H7 (cell line): ENCODE measurements at places on chromosomes 13 and 19. TPM values are rescaled to one million over a fixed set of nuclear protein-coding genes. Genes with fewer than 3 reads are reported as not detected.

C19orf85 gene
- 1.6 and 3.7 TPM in 2 replicates for total RNA-seq

PSG1 gene
- total RNA-seq = not detected in 2 replicates

CYP2S1 gene
- 60.4 and 108 TPM in 2 replicates for total RNA-seq

PSG11 gene
- not detected in 2 replicates for total RNA-seq

CEBPA gene
- total RNA-seq = 3.2 and 4.8 TPM in 2 replicates

ZSCAN22 gene
- 2.6 and 2.7 TPM in 2 replicates for total RNA-seq

C1QTNF9B gene
- not detected in 2 replicates for total RNA-seq

GRIN3B gene
- 0.03 and 0.07 TPM in 2 replicates for total RNA-seq

- DNase-seq = peak; percentile 22
These were observed 9.8 kb downstream of the PARP4 start for GRCh38 chr13:24502533-24503378.

- no peak for DNase-seq
These were observed 4.2 kb downstream of the PGPEP1 start for GRCh38 chr19:18344582-18344950.

DNA sequence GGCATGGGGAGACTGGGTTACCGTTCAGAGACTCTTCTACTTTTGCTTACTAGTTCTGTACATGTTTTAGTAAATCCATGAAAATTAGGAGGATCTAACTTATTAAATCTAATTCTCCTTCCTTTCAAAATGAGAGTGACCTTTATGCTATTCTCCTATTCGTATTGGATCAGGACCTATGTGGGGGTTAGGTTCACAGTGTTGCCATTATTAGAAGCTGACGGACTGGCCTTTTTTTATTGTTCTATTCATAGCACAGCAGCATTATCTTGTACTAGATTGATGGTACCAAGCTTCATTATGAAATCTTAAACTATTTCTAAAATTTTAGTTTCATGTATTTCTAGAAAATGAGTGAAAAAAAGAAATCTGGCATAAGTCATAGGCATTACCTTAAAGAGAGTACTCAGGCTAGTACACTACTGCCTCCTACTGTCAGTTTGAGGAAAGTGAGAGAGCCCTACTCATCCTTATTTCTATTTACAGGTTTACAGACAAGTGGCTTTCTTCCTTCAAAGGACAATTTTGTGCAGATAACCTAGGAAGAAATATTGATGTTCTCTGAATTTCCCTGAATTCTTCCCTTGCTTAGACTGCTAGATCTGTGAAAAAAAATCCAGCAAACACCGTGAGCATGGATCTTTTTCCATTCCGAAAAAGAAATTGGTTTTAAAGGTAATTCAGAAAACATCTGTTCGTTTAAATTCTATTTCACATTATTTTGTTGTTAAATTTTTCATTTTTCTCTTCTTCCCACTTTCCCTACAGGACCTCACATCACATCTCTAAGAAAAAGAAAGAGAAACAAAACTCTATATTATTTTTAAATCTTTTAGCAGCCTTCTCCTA lies 485.5 kb downstream of the DIAPH3 start:
- peak; percentile 60 for DNase-seq

GRCh38 chr13:77699059-77699680 lies 1.7 kb downstream of the SLAIN1 start:
- DNase-seq = no peak

DNA sequence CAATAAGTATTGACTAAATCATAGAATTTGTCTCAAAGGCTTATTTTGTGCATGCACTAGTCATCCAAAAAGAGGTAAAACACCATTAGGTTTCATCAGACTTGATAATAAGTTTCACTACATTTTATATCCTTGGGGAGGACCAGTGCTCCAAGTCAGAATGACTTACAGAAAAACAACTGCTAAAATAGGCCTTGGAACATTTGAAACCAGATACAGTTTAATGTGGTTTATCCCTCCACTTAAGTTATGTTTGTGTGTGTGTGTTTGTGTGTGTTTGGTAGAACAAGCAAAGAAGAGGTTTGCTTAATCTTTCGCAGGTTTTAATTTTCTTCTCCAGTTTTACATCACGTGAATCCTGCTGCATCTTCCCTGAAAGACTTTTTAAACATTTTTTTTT lies 570.9 kb downstream of the PCDH9 start:
- no peak for DNase-seq

DNA sequence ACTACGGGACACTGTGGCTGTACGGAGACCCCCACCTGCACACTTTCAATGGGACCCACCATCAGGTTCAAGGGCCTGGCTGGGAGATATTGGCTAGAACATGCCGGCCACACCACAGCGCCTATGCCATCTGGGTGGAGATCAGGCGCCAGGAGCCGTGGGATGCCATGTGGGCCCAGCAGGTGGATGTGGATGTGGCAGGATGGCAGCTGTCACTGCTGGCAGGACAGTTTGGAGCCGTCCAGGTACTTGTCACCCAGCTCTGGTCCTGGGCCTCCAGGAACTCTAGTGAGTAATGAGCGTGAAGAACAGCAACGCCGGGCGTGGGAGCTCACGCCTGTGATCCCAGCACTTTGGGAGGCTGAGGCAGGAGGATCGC lies 15.7 kb upstream of the FXYD3 start:
- DNase-seq = no peak

DNA sequence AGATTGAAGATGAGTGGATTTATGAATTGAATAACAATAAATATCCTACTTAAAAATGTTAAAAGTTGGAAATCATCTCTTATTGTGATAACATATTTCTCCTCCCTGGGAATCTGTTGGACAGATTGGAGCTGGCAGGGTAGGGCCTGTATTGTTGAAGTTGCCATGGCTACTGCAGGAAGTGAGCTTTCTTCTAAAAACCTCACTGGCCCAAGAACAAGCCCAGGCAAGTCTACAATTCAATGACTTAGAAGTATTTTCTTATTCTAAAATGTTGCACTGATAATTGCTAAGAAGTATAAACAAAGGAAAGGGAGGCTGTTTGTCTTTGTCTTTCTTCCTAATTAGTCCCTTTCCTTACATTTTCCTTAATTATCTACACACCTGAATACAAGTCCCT lies 112.1 kb downstream of the DLEU7 start:
- DNase-seq = no peak

GRCh38 chr19:36113894-36114720 lies 568 bp downstream of the POLR2I start:
- DNase-seq = peak; percentile 83

- DNase-seq = no peak
These were observed 14.8 kb downstream of the CEBPG start for GRCh38 chr19:33388231-33388724.

DNA sequence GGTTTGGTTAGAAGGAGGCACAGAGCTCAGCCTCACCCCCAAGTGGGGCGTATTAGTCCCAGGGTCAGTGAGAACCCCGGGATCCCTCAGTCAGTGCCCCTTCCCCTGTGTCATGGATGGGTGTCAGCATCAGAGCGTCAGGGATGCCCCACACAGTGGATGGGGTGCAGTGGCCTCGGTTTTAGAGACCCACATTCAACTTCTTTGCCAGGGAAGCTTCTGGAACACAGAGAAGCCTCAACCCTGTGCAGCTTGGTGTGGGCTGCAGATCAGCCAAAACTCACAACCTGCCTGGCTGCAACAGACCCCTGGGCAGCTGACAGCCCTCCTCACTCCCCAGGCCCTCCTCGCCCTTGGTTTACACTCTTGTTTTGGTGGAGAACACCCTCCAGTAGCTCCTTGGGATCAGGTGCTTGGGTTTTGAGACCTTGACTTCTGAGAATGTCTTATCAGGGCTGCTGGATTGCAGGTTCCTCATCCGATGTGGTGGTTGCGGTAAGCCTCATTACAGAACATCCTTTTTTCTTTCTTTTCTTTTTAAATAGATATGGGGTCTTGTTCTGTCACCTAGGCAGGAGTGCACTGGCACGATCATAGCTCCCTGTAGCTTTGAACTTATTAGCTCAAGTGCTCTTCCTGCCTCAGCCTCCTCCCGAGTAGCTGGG lies 11.0 kb downstream of the ZNF333 start:
- DNase-seq = no peak

GRCh38 chr19:41327576-41328156 lies 17.7 kb downstream of the CCDC97 start:
- DNase-seq = peak; percentile 87

DNA sequence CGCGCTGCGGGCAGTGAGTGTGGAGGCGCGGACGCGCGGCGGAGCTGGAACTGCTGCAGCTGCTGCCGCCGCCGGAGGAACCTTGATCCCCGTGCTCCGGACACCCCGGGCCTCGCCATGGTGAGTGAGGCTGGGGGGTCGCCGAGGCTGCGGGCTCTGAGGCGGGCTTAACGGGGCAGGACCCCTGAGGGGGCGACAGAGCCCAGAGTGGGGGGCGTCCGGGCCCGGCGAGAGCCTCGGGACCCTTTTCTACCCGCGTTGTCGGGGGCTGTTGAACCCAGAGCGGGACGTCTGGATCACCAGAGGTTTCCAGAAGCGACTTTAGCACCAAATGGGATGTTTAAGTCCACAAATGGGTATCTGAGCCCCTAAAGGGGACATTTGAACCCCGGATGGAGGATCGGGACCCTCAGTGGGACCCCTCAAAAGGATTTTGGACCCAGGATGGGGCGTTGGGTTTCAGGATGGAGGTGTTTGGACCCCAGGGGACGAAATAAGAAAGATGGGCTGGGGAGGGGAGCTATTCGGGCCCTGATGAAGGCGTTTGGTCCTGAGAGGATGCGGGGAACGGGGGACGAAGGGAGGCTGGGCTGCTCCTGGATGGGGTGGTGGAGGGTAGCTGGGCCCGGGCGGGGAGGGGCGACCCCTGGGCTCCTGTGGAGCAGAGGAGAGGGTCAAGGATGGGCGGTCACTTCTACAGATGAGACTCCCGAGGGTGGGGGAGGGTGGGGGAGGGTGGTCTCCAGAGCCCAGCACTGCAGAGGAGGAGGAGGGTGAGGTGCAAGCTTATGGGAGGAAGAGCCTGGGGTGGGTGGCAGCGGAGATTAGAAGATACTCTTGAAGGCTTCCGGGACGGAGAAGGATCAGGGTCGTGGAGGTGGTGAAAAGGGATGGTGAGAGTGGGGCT lies at the start of gene CALM3:
TSS of gene CALM3 (plus strand) at position 13 of the 907 bp plus-strand sequence. CDS start at position 118, 105 bp downstream.
- DNase-seq = peak; percentile 77

- DNase-seq = no peak
These were observed 101.5 kb downstream of the STARD13 start for GRCh38 chr13:33184112-33184490.

DNA sequence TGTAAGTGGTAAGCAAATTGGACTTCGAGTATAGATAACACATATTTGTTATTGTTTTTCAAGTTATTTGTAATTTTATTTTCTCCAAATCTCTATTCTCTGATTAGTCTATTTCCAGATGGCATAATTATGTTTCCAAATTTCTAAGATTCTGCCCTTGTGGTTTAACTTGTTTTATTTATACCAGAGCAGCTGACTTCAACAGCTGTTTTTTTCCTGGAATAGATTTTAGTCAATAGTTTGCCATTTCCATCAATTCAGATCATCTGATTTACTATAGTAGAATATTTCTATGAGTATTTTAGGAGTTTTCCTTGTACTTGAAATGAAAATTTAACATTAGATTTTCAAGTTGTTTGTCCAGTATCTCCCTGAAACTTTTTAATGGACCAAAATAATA lies 848.7 kb upstream of the MIR17HG start:
- DNase-seq = no peak

- DNase-seq = no peak
These were observed 30.8 kb downstream of the TMED1 start for GRCh38 chr19:10805065-10805757.

- peak; percentile 29 for DNase-seq
These were observed 56.0 kb downstream of the F2RL3 start for GRCh38 chr19:16944626-16945363.

DNA sequence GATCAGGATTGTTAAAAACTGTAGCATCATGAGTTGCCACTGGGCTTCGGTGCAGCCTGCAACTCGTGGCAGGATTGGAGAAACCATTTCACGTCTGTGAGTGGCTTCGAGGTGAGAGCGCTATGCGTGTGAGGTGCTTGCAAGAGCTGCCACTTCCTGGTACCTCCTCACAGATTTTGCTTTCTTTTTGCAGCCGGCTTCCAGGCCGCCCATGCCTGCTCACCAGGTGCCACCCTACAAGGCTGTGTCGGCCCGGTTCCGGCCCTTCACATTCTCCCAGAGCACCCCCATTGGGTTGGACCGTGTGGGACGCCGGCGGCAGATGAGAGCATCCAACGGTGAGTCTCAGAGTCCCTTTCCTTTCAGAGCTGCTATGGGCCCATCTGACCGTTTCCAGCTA lies 57.9 kb upstream of the C1QTNF9 start:
- no peak for DNase-seq

DNA sequence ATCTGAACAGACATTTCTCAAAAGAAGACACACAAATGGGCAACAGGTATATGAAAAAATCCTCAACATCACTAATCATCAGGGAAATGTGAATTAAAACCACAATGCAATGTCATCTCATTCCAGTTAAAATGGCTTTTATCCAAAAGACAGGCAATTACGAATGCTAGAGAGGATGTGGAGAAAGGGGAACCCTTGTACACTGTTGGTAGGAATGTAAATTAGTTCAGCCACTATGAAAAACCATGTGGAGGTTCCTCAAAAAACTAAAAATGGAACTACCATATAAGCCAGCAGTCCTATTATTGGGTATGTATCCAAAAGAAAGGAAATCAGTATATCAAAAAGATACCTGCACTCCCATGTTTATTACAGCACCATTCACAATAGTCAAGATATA lies 24.7 kb upstream of the ZC3H13 start:
- DNase-seq = no peak

DNA sequence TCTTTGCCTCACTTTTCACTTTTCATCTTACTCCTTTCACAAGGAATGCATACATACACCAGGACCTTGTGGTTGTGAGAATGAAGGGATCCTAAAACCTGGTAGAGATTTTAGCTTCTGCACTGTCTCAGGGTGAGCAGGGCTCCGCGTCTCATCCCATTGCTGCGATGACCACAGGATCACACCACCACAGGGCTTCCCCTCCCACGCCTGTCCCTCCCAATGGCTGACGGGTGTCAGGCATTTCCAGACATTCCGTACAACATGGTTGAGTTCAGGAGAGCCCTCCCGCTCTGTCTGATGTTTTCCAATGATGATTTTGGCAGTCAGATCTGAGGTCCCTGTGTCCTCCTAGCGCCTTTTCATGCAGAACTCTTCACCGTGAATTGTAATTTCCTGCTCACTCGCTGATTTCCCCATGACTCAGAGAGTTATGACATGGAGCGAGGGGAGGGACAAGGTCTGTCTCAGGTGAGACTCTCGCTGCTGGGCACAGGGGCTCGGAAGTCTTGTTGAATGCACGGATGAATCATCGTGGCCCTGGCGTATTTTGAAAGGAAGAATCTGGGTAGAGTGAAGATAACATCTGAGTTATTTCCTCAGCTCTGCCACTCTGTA lies 102.8 kb downstream of the TEX29 start:
- no peak for DNase-seq

- DNase-seq = peak; percentile 72
These were observed 2.0 kb downstream of the TTC9B start for GRCh38 chr19:40216013-40216776.
